Activated B cell treated with CpG ODN at 0.5 μM for 24 hours (primary cell): ENCODE measurements at places on chromosomes 5 and 9. TPM values are rescaled to one million over a fixed set of nuclear protein-coding genes. Genes with fewer than 3 reads are reported as not detected.

GRCh38 chr5:90483206-90483605 lies 8.5 kb downstream of the POLR3G start:
- no peak overlapping the region for H3K27ac ChIP-seq
- no peak for DNase-seq
- no peaks in the 10 kb centered on the region for H3K4me1 ChIP-seq
- H3K36me3 ChIP-seq, result no peaks in the 10 kb centered on the region
- no peak overlapping the region for H3K4me3 ChIP-seq

DNA sequence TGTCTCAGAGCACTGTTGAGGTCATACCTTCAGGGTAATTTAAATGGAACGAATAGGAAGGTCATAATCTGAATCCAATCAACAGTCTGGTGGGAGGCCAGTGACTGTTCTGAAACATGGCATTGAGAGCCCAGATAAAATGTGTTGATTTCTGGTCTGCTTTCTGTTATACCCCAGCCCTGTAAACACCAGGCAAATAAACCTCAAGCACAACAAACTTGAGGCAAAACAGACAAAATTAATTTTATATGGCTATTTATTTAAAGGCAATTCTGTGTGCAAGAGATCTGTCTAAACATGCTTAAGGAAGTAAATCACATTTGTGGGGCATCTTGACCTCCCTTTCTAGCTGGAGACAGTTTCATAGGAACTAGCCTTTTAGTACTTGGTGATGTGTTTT lies 140.9 kb upstream of the SPEF2 start:
- H3K36me3 ChIP-seq, result no peaks in the 10 kb centered on the region
- DNase-seq, result no peak
- H3K4me3 ChIP-seq, result no peak overlapping the region

GRCh38 chr9:70110194-70111041 lies 66.8 kb downstream of the MAMDC2 start:
- DNase-seq, result no peak
- peaks cover 8% of the 10 kb centered on the region for H3K4me1 ChIP-seq
- no peak overlapping the region for H3K27ac ChIP-seq
- H3K27me3 ChIP-seq, result peaks cover 15% of the 10 kb centered on the region
- H3K4me3 ChIP-seq, result no peak overlapping the region

Gene LEAP2
- 2.5 and 3.3 TPM in 2 replicates for total RNA-seq

- peak overlapping the region; percentile 47 for H3K27ac ChIP-seq
- no peaks in the 10 kb centered on the region for H3K27me3 ChIP-seq
- H3K36me3 ChIP-seq, result peaks cover 3% of the 10 kb centered on the region
- DNase-seq, result peak; percentile 27
- peaks cover 57% of the 10 kb centered on the region for H3K4me1 ChIP-seq
- peak overlapping the region; percentile 83 for H3K4me3 ChIP-seq
These were observed 746 bp downstream of the STRBP start for GRCh38 chr9:123267481-123268198.

- peaks cover 14% of the 10 kb centered on the region for H3K27me3 ChIP-seq
- no peak overlapping the region for H3K27ac ChIP-seq
- no peaks in the 10 kb centered on the region for H3K36me3 ChIP-seq
- H3K4me3 ChIP-seq, result no peak overlapping the region
These were observed 2.5 kb downstream of the DIPK1B start for GRCh38 chr9:136714893-136715274.

- H3K27me3 ChIP-seq, result peaks cover 5% of the 10 kb centered on the region
- H3K4me3 ChIP-seq, result no peak overlapping the region
- H3K27ac ChIP-seq, result no peak overlapping the region
- H3K36me3 ChIP-seq, result no peaks in the 10 kb centered on the region
- peaks cover 3% of the 10 kb centered on the region for H3K4me1 ChIP-seq
These were observed 177.0 kb downstream of the FGF18 start for GRCh38 chr5:171596391-171596878.
